ENCODE measurements at places on chromosomes 11 and 22.

GRCh38 chr11:116838321-116839084 is 1.1 kb upstream of the APOA1 start:
- no peak for DNase-seq

GRCh38 chr11:112817376-112817775 is 143.8 kb upstream of the NCAM1 start:
- DNase-seq: no peak

DNA sequence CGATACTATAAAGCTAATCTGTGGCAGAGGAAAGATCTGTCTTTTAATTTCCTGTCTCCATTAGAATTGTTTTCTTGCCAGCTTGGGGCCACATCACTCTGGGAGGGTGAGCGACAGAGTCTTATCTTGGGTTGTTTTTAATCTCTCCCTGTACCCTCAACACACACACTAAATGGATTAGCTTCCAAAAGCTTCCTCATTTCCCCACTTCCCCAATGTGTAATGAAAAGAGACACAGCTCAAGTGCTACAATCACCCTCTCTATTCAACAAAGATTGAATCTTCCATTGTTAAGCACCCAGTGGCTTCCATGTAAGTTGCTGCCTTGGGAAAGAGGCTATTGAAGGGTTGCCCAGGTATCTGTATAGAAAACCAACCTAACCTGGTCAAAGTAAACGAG is 6.1 kb upstream of the ASCL3 start:
- no peak for DNase-seq

DNA sequence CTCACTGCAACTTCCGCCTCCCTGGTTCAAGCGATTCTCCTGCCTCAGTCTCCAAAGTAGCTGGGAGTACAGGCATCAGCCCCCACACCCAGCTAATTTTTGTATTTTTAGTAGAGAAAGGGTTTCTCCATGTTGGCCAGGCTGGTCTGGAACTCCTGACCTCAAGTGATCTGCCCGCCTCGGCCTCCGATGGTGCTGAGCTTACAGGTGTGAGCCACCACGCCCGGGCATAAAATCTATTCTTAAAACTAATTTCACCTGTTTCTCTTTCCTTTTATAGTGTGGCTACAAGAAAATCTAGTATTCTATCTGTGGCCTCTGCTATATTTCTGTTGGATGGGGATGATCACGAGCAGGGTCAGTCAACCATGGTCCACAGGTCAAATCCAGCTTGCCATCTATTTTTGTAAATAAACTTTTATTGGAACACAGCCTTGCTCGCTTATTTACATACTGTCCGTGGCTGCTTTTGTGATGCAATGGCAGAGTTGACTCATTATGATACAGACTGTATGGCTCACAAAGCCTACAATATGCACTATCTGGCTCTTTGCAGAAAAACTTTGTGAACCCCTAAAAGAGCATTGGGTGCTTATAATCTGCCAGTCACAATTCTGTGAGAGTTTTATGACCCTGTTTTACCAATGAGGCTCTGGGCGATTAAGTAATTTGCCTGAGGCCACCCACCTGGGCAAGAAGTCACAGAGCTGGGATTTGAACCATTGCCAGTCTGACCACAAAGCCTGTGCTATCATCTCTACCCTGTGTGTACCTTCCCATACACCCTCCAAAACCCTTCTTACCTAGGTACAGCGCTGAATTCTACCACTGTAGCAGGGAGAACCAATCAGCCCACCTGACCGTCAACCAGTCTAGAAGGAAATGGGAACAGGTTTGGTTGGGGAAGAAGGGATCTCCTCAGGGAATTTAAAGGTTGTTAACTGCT is 28.3 kb downstream of the SLC1A2 start:
- DNase-seq: peak; percentile 88

- no peak for DNase-seq
Observed at GRCh38 chr11:80282643-80283042, 841.8 kb upstream of the TENM4 start.

GRCh38 chr11:118921121-118921928 is 4.4 kb downstream of the BCL9L start:
- peak; percentile 96 for DNase-seq

GRCh38 chr11:134506046-134506445 is 94.0 kb upstream of the B3GAT1 start:
- no peak for DNase-seq
